Ecto neural progenitor cell (in vitro differentiated cells): ENCODE measurements at places on chromosomes 6 and 20.

- DNase-seq = no peak
Measured at GRCh38 chr6:38814761-38815160, 99.7 kb downstream of the DNAH8 start.

GRCh38 chr6:109182578-109182977 is 87.3 kb downstream of the CEP57L1 start:
- DNase-seq = no peak

DNA sequence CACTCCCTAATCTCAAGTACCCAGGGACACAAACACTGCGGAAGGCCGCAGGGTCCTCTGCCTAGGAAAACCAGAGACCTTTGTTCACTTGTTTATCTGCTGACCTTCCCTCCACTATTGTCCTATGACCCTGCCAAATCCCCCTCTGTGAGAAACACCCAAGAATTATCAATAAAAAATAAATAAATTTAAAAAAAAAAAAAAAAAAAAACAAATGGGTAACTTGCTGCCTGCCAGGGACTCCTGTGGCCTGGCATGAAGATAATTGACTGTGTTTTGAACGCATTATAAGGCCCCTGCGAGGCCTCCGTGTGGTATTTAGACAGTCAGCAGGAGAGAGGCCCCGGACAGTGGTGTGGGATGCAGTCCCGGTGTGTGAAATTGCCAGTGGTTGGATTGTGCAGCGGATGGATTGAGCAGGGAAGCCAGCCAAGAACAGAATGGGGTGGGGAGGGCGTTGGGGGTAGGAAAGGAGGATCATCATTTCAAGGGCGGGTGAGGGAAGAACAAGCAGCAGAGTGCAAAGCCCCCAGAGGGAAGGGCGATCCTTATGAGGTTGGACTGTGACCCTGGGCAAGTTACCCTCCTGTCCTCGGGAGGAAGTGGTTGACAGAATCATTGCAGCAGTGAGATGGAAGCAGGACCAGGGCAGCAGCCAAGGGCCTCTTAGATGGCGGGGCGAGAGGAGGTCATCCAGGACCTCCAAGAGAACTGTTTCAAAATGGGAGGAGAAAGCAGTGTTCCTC is 43.3 kb downstream of the PPARD start:
- no peak for DNase-seq

GRCh38 chr6:116556065-116556464 is 2.5 kb downstream of the CALHM4 start:
- DNase-seq = no peak

DNA sequence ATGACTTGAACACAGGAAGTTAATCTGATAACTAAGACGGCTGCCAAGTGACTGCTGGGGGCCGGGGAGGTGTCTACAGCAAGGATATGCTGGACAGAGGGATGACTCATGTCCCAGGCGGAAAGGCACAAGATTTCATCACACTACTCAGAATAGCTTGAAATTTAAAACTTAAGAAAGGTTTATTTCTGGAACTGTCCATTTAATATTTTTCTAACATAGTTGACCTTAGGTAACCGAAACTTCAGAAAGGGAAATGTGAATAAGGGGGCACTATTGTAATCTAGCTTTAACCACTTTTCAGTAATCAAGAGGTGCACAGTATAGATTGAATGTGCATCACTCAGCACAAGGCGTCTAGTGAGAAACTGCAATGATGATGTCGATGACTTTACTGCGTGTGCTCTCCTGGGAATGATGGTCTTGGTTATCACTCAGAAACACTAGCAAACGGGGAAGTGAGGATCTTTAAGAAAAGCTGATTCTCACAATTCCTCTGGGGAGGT is 171.5 kb downstream of the QKI start:
- DNase-seq = no peak

- no peak for DNase-seq
Measured at GRCh38 chr6:169894377-169894960, 143.0 kb downstream of the ERMARD start.

- no peak for DNase-seq
Measured at GRCh38 chr6:109527989-109528388, 45.0 kb upstream of the ZBTB24 start.

GRCh38 chr20:5785146-5785545 is 34.9 kb downstream of the SHLD1 start:
- no peak for DNase-seq
